ENCODE measurements at places on chromosomes 11 and 22. TPM values are rescaled to one million over a fixed set of nuclear protein-coding genes. Genes with fewer than 3 reads are reported as not detected.

The KRTAP5-2 gene
- total RNA-seq, result not detected

The C11orf65 gene
- total RNA-seq, result 0.73 TPM

The MICALL1 gene
- total RNA-seq, result 20.3 TPM

The CTSW gene
- not detected for total RNA-seq

The LIF gene
- 46.1 TPM for total RNA-seq

The OTOG gene
- not detected for total RNA-seq

The PHF21B gene
- under 0.01 TPM for total RNA-seq

Data from smooth muscle cell of the pulmonary artery (primary cell).